ENCODE measurements at places on chromosomes 5 and 9. TPM values are rescaled to one million over a fixed set of nuclear protein-coding genes. Genes with fewer than 3 reads are reported as not detected.

ABCA1 gene
- total RNA-seq, result 15.3 TPM

NME5 gene
- 1.5 TPM for total RNA-seq

PCDHGA1 gene
- total RNA-seq, result 0.36 TPM

SEMA5A gene
- 12.7 TPM for total RNA-seq

PCDHA11 gene
- 0.09 TPM for total RNA-seq

Data from endothelial cell of coronary artery (primary cell).